ENCODE measurements at places on chromosomes 13 and 19.

- DNase-seq, result no peak
Observed at GRCh38 chr13:95207769-95208366, 93.4 kb downstream of the ABCC4 start.

GRCh38 chr19:33640773-33641172, 19.0 kb downstream of the CHST8 start:
- DNase-seq, result no peak

GRCh38 chr13:61795580-61795979, 379.9 kb upstream of the PCDH20 start:
- DNase-seq, result no peak

GRCh38 chr13:80386002-80386401, 45.1 kb upstream of the SPRY2 start:
- no peak for DNase-seq

- no peak for DNase-seq
Observed at GRCh38 chr13:77298426-77298825, 28.5 kb downstream of the MYCBP2 start.

DNA sequence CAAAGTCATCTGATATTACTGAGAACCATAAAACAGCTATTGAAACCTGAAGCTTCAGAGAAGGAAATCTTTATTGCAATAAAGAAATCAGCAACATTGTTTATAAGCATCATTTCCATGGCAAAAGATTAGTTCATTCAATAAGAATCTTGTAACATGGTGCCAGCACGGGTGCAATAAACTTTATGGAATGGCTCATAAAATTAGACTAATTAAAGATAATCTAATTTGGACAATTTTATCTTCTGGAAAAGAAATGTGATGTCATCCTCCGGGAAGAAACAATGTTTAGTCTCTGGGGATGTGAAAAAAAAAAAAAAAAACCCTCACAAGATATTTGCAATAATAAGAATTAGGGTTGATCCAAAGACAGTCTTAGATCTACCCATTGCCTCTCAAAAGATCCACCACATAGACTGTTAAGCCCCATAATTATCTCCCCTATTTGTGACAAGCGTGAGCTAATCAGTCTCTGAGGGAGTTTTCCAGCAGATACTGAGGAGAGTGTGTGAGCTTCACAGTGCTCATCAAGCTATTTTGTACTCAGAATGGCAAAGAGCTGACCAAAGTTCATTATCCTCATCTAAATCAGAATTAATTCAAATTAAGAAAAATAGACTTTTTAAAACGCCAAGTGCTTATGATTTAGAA, 297.0 kb upstream of the EDNRB start:
- DNase-seq, result no peak

GRCh38 chr19:17424743-17425365, 5.0 kb downstream of the MVB12A start:
- no peak for DNase-seq

DNA sequence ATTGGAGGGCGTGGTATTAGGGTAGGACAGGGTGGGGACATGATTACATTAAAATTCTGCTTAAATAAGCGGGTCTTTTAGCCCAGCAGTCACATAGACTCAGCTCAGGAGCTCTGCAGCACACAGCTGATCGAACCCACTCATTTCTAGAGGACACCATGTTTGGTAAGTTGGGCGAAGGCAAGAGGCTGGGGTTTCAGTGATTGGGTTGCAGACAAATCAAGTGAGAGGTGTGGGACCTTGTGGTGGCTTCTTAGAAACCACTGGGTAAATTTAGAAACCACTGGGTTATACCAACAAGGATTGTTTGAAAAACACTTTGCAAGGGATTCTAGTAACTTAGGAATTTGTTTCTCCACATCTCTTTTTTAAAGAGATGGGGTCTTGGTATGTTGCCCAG, at the start of gene LEUTX:
TSS of gene LEUTX (plus strand) at position 92 of the 400 bp plus-strand sequence. CDS start at position 159, 67 bp downstream.
- DNase-seq, result no peak

GRCh38 chr13:82867284-82867683, 1015.0 kb downstream of the SLITRK1 start:
- DNase-seq, result no peak

- DNase-seq, result no peak
Observed at GRCh38 chr13:92838786-92839185, 387.8 kb upstream of the GPC6 start.

- DNase-seq, result no peak
Observed at GRCh38 chr19:52941941-52942385, 18.7 kb upstream of the ZNF888 start.

GRCh38 chr19:41621654-41622053, 5.2 kb downstream of the CEACAM4 start:
- DNase-seq, result no peak

DNA sequence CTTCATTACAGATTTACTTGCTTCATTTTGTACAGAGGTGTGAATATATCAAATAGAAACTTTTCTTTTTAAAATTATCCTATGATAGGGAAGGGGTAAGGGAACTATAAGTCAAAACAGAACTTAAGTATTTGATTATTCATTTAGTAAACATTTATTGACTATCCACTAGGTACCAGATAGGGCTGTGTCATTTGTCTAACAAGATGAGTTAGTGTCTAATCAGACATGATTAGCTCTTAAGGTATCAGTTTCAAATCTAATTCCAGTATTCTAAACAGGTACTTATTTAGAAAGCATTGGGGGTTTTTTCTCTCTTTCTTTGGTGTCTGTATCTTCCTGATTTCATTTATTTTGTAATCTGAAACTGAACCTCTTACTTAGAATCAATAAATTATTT, 32.2 kb downstream of the CDADC1 start:
- no peak for DNase-seq

DNA sequence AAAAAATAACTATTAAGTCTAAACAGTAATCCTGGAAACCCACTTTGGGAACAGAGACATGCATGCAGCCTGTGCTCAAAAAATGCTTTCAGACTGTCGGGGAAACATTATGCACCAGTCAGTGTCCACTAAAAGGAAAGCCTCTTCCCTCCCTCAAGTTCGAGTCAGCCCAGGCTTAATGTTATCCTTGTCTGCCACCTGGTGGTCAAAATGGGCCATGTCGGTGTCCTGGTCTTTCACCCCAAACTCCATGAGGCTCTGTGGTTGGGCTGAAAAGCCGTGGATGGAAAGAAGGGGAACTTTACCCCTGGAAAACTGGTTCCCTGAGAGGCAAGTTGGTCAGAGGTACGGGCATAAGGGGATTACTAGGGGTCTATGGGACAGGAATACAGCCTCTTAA, 88.4 kb upstream of the ZNF492 start:
- no peak for DNase-seq

- DNase-seq, result no peak
Observed at GRCh38 chr13:95623141-95623540, 21.4 kb downstream of the DZIP1 start.

DNA sequence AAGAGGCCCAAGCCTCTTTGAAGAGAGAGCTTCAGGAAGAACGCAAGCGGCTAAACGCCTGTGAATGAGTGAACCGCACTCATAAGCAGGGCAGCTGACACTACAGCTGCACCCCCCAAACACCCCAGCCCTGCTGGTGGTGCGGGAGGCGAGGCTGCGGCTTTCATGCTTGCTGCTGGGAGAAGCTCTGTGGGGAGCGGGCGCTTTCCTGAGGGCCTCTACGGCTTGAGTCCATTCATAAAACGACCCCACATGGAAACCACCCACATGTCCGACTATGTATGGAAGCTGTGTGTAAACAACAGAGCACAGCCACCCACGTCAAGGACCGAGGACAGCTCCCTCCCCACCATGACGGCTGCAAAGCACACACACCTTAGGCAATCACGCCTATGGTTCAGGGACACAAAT, 5.5 kb downstream of the AP3D1 start:
- DNase-seq, result no peak

- peak; percentile 95 for DNase-seq
Observed at GRCh38 chr19:19821366-19821951, at the start of gene ZNF506. ZNF506 (minus strand) TSS chr19:19821750; CDS start chr19:19821603, 147 bp downstream.

DNA sequence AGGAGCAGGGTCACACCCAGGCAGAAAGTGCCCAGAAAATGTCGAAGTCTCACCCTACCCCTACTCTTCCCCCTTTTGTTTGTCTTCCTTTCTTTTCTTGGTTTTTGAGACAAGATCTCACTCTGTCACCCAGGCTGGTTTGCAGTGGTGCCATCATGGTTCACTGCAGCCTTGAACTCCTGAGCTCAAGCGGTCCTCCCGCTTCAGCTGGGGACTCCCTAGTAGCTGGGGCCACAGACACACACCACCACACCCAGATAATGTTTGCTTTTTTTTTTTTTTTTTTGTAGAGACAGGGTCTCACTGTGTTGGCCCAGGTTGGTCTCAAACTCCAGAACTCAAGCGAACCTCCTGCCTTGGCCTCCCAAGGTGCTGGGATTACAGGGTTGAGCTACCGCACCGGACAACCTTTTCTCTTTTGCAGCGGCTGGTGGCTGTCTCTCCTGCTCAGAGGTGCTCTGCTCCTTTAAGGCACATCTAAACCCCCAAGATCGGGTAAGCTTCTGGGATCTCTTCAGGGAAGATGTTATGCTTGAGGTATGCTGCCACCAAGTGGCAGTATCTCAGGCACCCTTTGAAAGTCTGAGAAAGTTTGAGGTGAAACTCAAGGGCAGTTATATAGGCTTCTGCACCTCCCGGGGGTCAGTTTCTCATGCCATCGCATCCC, 22.4 kb upstream of the EBI3 start:
- DNase-seq, result no peak

DNA sequence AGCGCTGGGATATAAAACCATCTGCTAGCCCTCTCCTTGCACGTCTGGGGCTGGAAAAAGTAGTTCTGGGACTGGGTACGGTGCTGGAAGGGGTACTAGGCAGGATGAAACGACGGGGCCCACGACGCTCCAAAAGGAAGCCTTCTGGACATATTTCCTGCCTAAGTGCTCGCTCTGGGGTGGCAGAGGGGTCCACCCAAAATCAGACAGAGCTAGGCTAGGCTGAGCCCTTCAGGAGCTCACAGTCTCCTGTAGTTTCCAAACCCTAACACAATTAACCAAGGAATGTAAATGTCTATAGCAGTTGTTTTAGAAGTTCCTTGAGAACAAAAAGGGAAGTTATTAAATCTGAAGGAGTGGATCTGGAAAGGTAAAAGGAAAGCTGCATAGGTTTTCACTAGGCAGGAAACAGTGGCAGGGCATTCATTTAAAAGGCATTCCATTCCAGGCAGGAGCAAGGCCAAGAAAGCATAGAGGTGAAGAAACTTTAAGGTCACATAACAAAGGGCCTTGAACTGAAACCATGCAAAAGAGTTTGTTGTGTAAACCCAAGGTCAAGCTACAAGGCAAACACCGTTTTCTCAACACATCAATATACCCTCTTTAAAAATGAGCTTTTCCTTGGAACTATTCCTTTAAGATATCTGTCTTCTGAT, 634 bp upstream of the DIAPH3 start:
- DNase-seq, result no peak

DNA sequence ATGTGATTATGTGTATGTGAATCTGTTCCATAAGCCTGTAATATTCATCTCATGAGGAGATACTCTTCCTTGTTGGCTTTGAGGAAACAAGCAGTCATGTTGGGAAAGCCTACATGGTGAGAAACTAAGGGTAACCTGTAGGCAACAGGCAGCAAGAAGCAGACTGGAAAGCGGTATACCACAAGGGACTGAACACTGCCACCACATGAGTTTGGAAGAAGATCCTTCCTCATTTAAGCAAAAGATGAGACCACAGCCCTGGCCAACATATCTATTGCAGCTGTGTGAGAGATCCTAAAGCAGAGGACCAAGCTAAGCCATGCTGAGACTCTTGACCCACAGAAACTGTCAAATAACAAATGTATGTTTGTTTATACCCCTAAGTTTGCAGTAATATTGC, 134.8 kb downstream of the B3GLCT start:
- DNase-seq, result no peak

- no peak for DNase-seq
Observed at GRCh38 chr13:27600711-27601110, 19.6 kb downstream of the LNX2 start.

DNA sequence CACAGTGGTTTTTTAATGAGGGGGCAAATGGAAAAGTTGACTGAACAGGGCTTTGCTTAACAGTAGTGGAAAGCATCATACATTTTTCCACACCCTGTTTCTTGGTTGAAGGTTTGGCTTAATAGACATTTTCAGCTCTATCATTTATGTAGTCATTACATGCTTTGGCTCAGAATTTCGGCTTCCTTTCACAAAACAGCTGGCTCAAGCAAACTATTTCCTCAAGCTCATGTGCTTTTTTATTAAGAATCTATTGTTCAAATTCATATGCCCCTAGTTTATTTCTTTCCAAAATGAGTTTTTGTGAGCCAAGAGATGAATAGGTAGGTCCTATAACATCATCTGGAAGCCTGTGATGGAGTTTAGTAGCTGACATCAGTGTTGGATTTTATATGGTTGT, 113.8 kb downstream of the SLITRK6 start:
- no peak for DNase-seq

DNA sequence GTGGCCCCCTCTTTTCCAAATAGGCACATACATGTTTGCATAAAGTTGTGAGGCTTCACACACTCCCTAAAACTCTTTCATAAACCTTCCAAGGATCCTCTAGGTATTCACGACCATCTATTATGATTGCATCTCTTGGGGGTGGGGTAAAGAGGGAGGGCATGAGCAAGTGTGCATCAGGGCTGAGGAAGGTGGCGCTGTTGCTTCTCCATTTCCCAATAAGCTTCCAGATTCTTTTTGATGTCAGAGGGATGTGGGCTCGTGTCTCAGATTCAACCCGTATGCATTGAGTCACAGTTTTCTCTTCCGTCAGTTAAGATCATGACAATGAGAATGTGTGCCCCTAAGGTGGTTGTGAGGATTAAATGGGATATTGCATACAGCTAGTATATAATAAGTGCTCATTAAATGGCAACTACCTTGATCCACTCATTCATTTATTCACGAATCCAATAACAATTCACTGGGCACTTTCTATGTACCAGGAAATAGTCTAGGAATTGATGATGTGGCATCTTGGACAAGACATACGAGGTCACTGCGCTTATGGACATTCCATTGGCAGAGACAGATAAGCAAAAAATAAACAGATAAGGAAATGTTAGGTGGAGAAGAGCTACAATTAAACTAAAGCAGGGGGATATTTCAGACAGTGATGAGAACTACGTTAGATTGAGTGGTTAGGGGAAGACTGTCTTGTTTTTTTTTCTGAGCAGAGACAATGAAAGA, 10.3 kb downstream of the CYP2B6 start:
- DNase-seq, result no peak

GRCh38 chr13:102325321-102325720, 76.5 kb downstream of the FGF14 start:
- DNase-seq, result no peak

GRCh38 chr19:2798733-2799132, 13.4 kb downstream of the THOP1 start:
- no peak for DNase-seq

GRCh38 chr19:16283210-16284061, 41.2 kb upstream of the KLF2 start:
- DNase-seq, result peak; percentile 69

GRCh38 chr13:101881593-101881992, 429.1 kb downstream of the ITGBL1 start:
- no peak for DNase-seq

DNA sequence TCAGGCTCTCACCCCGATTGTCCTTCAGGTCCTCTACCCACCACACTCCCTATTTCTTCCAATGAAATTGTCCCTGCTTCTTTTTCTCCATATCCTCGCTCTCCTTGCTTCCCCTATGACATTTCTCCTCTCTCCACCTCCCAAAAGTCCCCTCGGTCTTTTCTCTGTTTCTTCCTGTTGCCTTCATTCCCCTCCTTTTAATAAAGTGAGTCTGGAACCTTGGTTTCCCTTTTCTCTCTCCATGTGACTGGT, 676 bp upstream of the ZNF574 start:
- no peak for DNase-seq

GRCh38 chr13:112182251-112182650, 115.3 kb downstream of the SOX1 start:
- no peak for DNase-seq

- DNase-seq, result no peak
Observed at GRCh38 chr19:46035986-46036743, 4.6 kb downstream of the IGFL4 start.

GRCh38 chr13:53642306-53642705, 613.7 kb downstream of the OLFM4 start:
- DNase-seq, result no peak

Data from stimulated activated CD4-positive, alpha-beta T cell treated with anti-CD3 and anti-CD28 coated beads, Interleukin-2, amount 100 ng/mL, for 4 hours (primary cell).